ENCODE measurements at places on chromosomes 13 and 19. TPM values are rescaled to one million over a fixed set of nuclear protein-coding genes. Genes with fewer than 3 reads are reported as not detected.

DNA sequence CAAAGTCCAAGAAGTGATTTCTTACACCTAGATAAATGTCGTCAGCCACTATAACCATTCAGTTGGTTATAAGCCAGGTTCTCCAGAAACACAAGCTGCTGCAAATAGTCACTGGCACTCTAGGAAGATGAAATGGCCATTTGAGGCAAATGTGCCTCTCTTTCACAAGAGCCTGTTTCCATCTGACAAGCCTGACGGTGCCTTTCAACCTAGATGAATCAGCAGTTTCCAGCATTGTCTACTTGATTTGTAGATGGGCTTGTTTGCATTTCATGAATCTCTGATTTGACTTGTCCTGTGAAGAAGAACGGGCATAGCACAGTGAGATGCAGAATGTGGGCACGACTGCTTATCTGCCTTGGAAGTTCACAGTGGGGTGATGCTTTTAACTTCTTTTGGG lies 327.2 kb downstream of the LMO7 start:
- no peak for DNase-seq

The PSG6 gene
- polyA plus RNA-seq, result 0.16 TPM

The PRSS57 gene
- 0.44 TPM for polyA plus RNA-seq

DNA sequence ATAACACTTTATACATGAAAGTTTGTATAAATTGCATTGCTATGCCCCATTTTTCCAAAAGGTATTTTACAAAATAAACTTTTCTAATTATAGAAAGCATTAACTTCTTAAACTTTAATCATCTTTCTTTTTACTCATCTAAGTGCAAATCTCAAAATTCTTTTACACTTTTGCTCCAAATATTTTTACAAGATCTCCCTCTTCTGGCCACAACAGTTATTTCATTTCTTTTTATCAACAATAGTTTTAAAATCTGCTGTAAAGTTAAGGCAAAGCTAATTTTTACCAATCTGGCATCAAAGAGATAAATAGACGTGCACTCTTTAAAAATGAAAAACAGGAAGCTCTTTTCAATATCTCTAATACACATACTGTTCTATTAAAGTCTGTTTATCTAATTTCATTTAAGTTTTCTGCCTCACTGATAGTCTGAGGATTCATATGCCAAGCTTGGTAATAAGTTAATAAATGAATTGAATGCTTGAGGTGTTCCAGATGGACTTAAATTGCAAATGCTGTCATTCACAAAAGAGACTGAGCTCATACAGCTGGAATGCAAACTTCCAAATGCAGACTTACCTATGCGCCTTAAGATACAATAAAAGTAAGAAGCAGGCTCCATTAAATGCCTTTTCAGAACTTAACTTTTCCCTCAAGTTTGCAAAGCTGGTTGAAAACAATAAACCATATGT lies 583.0 kb upstream of the ATXN8OS start:
- no peak for DNase-seq

The RDH8 gene
- not detected for polyA plus RNA-seq

DNA sequence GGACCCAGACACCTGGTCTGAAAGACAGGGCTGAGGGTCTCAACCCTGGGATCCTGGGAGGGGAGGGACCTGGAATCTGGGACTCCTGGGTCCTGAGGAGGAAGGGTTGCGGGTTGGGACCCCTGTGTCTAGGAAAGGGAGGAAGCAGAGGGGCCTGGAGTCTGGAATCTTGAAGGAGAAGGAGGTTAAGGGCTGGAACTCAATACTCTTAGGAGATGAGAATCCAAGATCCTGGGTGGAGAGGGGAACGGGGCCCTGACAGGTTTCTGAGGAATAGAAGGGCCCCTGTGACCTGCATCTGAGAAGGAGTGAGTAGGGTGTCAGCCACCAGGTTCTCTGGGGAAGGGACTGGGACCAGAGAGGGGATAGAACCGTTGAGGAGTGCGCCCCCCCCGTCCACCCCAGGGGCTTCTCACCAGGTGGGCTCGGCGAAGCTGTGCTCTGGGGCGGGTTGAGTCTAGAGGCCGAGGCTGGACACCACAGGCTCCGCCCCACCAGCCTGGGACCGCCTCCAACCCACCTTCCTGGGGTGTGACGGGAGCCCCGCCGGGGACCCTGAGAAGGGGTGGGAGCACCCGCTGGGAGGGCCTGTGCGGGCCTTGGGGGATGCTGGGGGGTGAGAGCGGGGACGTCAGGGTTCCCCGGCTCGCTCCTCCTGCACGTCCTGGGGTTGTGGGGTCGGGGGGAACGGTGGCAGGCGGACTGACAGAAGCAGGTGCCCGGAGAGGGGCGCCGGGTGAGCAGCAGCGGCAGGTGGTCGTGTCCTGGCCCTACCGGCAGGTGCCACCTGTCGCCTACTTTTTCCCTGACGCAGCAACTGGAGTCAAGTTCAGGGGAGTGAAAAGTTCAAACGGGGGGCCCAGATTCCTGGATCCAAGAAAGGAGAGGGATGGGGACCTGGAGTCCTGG lies at the start of gene MAMSTR:
Gene MAMSTR, minus strand, starts transcription at position 463 of the 909 bp plus-strand sequence. CDS start 694 bp downstream, outside the sequence.
- DNase-seq, result no peak

DNA sequence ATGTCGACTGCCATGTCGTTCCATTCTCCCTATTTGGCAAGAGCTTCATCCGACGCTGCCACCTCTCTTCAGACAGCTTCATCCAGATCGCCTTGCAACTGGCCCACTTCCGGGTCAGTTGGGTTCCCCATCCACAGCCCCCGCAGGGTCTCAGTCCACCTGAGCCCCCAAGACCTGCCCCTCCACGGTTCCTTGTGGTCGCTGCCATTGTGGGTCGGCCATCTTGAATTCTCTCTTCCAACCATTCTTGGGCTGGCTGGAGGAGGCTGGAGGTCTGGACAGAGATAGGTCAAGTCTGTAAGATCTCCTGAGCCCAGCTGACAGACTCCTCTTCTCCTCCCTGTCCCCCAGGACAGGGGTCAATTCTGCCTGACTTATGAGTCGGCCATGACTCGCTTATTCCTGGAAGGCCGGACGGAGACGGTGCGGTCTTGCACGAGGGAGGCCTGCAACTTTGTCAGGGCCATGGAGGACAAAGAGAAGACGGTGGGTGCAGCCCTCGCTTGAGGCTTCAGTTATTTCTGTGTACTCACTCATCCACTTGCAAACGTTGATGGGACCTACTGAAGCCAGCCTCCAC lies 19.5 kb downstream of the CPT1C start:
- no peak for DNase-seq

- no peak for DNase-seq
Measured at GRCh38 chr13:79187917-79188690, 218.0 kb downstream of the RBM26 start.

The C5AR1 gene
- polyA plus RNA-seq, result 1.6 TPM

- no peak for DNase-seq
Measured at GRCh38 chr13:27621116-27621365, 651 bp upstream of the POLR1D start.

- DNase-seq, result no peak
Measured at GRCh38 chr19:40604647-40605215, 3.6 kb downstream of the LTBP4 start.

DNA sequence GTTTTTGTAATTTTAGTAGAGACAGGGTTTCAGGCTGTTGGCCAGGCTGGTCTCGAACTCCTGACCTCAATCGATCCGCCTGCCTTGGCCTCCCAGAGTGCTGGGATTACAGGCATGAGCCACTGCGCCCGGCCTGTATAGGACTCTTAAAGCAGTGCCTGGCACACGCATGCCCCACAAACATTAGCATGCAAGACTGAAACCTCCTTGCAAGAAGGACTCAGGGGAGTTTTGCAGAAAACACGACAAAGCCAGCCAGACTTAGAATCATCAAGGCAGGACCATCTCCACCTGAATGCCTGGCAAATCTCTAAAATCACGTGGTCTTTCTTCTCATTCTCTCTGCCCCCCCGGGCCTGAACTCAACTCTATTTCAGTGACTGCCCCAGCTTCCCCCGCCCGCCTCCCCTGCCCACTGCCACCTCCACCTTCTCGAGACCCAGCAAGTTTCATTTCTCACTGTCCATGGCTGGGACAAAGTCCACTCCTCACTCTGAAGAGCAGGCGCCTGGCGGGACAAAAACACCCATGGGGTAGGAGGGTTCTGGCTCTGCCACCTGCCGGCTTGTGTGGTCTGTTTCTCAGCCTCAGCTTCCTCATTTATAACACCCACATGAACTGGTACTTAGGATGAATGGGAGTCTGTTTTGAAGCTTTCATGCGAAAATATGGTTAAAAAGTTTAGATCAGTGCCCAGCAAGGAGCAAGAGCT lies 2.4 kb downstream of the TICAM1 start:
- DNase-seq, result no peak

The FCGBP gene
- 5.6 TPM for polyA plus RNA-seq

DNA sequence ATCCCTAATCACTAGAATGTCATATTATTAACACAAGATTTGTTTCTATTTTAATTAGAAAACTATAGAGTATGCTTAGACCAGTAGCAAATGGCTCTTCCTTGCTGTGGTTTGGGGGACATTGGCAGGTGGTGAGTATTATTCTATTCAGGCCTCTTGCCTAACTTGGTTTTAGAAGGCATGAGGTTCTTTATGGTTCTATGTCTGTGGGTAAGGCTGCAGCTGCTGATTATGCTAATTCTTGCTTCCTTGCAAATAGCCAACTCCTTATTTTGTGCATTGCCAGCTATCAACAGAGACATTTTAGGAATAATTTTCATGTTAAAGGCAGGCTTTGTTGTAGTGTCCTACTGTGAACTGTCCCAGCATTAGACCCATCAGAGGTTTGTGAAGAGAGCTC lies 1344.9 kb downstream of the UQCRFS1 start:
- no peak for DNase-seq

The TGFBR3L gene
- polyA plus RNA-seq, result 0.24 TPM

The PRODH2 gene
- not detected for polyA plus RNA-seq

- DNase-seq, result no peak
Measured at GRCh38 chr19:49749771-49750170, 13.3 kb downstream of the TSKS start.

The IL4I1 gene
- 1.0 TPM for polyA plus RNA-seq

GRCh38 chr13:96279904-96280303 lies 190.0 kb downstream of the HS6ST3 start:
- no peak for DNase-seq

DNA sequence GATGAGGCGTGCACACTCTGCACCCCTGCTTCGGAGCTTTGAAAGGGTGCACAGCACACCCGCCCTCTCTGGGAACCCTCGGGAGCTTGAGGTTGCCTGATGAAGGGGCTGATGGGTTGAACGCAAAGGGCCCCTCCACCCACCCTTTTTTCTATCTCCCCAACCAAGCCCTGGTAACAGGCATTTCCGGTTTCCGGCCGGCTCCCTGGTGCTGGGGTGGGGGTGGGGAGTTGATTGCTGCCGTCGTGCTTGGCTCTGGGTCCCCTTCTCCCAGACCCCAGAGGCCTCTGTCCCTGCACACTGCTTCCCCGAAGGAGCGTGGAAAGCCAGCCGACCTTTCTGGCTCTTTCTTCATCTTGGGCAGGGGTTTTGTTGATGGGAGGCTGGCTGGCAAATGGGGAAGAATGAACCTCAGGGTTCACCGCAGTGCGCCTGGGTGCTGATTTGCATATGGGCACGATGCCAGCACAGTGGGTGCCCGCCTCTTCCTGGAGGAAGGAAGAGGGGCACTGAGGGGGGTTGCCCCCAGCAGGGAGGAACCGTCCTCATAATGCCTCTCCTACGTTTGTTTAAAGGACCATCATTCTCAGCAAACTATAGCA lies 29.1 kb downstream of the VAV1 start:
- DNase-seq, result no peak

- no peak for DNase-seq
Measured at GRCh38 chr13:107734891-107735625, 480.3 kb downstream of the LIG4 start.

- peak; percentile 16 for DNase-seq
Measured at GRCh38 chr19:32224371-32225244, 120.8 kb upstream of the ZNF507 start.

The ATXN8OS gene
- polyA plus RNA-seq, result 0.63 TPM

The ZNF653 gene
- polyA plus RNA-seq, result 6.0 TPM

- DNase-seq, result no peak
Measured at GRCh38 chr13:112877976-112878955, 90.7 kb upstream of the MCF2L start.

- no peak for DNase-seq
Measured at GRCh38 chr13:111852725-111853518, 214.0 kb upstream of the SOX1 start.

The PLEKHF1 gene
- 4.0 TPM for polyA plus RNA-seq

- no peak for DNase-seq
Measured at GRCh38 chr19:11168568-11168967, 13.0 kb upstream of the SPC24 start.

GRCh38 chr13:35843272-35843671 lies 287.9 kb downstream of the DCLK1 start:
- DNase-seq, result no peak

Measured in forelimb muscle (tissue), 1 donor.